Bone marrow (tissue), 2 donors: ENCODE measurements at places on chromosomes 6 and 20.

DNA sequence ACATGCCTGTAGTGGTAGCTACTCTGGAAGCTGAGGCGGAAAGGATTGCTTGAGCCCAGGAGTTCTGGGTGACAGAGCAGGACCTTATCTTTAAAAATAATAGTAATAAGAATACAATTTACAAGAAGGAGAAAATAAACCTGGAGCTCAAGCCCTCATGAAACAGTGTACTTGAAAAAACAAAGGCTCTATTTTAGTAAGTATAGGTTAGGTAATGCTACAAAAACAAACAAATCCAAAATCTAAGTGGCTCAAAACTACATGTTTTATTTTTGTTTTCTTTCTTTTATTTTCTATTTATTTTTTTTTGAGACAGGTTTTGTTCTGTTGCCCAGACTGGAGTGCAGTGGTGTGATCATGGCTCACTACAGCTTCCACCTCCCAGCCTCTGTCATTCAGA, 57.6 kb upstream of the SLC23A2 start:
- DNase-seq, result no peak

GRCh38 chr6:28807682-28808280, 116.0 kb downstream of the TRIM27 start:
- DNase-seq, result no peak

- no peak for DNase-seq
Observed at GRCh38 chr6:135801755-135802465, 49.6 kb upstream of the PDE7B start.

DNA sequence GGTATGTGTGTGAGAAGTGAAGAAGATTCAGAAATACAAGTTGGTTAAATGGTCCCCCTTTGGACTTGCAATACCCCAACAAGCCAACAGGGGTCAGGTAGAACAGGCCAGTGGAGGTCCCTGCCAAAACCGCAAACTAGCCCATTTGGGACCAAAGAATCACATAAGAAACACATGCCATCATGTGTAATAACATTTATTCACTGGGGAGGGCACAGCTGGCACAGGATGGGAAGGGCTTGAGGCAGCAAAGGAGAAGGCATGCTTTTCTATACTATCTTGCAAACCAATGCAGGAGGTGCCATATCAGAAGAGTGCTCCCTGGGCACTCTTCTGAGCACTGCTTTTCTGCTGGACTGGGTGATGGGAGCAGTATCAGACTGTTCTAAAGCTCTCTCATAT, 116.1 kb upstream of the TRAF3IP2 start:
- DNase-seq, result no peak

DNA sequence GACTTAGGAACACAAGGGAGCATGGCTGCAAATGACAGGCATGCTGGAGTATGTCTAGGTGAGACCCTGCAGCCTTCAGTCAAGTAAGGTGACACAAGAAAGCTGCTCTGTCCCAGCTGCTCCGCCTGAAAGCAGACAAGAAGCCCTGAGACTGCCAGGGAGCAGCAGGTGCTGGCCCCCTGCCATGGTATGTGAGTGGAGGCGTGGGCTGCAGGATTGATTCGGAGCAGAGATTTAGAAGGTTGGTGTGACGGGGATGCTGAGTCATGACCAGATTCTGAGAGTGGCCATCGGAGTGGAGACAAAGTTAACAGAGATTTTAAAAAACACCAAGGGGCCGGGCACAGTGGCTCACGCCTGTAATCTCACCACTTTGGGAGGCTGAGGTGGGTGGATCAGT, 17.8 kb downstream of the LRP11 start:
- DNase-seq, result no peak

DNA sequence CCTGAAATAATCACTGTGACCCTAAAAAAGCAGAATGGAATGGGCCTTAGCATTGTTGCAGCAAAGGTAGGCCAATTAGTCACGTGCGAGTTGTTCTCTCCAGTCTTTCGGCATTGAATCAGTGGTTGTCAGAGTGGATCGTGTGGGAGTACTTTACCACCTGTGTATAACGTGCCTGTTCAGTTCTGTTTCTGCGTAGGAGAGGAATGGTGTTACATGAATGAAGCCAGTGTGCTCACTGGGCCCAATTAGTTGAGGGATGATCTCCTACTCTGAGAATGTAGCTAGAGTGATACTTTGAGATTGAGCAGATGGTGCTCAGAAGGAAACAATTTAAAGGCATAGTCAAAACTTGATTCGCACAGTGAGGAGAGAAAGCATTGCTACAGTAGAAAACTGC, 72.4 kb upstream of the KIF25 start:
- no peak for DNase-seq

DNA sequence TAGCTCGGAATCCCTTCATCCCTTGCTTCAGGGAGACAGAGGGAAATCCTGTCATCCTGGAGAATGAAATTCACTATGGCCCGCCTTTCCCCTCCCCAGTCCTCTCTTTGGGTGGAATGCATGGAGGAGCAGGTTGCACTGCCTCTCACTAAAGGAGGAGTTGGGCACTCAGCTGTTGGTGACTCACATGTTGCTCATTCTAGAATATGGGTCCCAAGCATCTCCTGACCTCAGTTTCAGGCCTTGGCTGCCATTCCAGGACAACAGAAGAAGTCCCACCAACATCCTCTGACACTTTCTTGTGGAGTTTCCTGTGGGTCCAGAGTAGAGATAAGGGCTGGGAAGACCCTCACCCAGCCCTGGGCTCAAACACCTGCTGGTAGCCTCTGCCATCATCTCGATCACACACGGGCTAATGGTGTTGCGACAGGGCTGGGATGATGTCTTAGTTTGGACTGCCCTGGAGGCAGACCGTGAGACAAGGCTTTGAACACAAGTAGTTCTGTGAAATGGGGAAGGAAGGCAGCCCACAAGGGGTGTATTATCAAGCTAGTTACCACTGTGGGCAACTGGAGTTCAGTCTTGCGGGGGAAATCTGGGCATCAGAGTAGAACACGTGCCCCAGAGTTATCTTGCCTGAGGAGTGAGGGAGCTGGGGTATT, 52.4 kb upstream of the RNF24 start:
- DNase-seq, result peak; percentile 35

GRCh38 chr6:22020299-22021003, 276.4 kb downstream of the PRL start:
- no peak for DNase-seq

DNA sequence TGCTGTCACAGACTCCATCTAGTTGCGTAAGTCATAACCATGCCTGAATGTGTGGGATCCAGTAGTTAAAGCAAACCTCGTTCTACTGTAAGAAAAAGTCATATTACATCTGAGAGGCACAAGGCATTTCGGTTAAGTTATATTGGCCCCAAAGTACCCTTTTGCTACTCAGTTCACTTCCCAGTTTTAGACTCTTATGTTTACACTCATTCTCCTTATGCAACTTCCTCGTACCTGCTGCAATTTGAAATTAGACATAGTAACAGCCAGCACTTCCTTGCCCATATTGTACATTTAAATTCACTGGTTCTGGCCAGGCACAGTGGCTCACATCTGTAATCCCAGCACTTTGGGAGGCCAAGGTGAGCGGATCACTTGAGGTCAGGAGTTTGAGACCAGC, 37.0 kb downstream of the PEX7 start:
- peak; percentile 25 for DNase-seq

DNA sequence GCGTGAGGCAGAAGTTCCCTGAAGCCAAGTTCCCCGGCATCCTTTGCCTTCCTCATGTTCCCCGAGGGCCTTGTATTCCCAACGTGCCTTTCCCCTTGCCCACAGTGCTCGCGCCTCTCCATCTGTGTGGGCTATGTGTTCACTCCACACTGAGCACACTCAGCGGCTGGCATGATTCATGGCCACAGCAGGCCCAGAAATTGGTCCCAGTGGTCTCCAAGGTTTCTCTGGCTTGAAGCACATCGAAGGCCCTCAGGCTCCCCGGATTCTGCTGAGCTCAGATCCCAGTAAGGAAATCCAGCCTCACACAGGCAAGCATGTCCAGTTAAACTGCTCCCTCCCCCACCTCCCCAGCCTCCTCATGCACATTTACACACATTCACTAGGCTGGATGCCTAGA, 123.6 kb downstream of the ISM1 start:
- no peak for DNase-seq

- DNase-seq, result no peak
Observed at GRCh38 chr6:118980063-118980462, 45.1 kb upstream of the MCM9 start.

GRCh38 chr6:114714836-114715507, 372.1 kb upstream of the HS3ST5 start:
- DNase-seq, result no peak

GRCh38 chr20:13186043-13186774, 34.9 kb upstream of the ISM1 start:
- DNase-seq, result no peak

DNA sequence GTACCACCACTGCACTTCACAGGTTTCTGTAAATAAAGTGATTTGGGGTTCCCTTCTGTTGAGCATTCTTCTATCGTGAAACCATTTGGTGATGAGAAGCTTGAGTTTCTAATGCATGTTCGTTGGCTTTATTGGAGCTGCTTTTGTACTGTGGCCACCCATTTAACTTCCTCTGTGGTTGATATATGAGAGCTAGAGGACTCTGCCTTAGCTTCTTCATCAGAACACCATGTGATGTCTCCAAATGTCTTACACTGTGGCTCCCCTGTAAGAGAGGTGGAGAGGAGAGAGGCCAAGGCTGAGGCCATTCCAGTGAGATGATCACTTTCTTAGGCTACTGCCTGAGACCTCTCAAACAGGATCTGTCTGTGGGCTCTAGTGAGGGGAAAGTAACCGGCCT, 114.5 kb downstream of the SLC16A10 start:
- no peak for DNase-seq

DNA sequence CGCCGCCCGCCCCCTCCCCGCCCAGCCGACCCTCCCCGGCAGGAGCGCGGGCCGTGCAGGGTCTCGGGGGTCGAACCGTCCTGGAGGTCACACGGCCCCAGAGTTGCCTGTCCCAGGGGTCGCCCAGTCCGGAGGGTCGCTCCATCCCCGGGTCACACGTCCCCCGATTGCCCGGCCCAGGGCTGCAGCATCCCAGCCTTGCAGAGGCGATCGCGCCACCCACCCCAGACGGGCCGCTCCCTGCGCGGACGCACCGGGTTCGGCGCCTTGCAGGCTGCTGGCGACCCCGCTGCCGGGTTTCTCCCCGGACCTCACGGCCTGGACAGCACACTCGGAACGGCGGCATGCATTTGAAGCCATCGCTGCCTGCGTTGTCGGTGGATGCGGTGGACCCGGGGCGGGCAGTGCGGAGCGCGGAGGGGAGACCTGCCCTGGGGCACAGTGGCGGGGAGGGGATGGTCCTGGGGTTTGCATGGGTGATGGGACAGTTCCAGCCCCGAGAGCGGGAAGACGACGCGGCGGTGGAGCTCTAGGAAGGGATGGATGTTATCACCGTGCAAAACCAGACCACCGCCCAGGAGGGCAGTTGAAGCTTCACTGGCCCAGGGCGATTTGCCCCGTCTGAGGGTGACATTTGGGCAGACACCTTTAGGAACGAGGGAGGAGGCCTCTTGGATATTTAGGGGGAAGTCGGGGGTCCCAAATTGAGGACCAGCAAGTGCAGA, 22.7 kb upstream of the FRMD1 start:
- no peak for DNase-seq

GRCh38 chr20:50049442-50050026, 63.4 kb downstream of the UBE2V1 start:
- no peak for DNase-seq

GRCh38 chr6:5135788-5136376, 50.7 kb downstream of the PPP1R3G start:
- DNase-seq, result no peak
